ENCODE measurements at places on chromosomes 7 and 10.

GRCh38 chr10:70477661-70478162 is 855 bp upstream of the PALD1 start:
- peak; percentile 82 for DNase-seq

DNA sequence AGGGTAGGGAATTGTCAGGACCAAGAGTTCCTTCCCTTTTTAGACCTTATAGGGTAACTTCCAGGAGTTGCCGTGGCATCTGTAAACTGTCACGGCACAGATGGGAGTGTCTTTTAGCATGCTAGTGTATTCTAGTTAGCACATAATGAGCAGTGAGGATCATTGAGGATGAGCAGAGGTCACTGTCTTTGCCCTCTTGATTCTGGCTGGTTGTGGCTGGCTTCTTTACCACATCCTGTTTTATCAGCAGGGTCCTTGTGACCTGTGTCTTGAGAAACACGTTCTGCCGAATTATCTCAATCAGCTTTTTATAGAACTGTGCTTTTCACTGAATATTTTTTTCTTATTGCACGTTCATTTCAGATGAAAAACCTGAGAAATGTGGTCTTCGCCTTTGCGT is 41.5 kb downstream of the MINPP1 start:
- DNase-seq, result no peak

DNA sequence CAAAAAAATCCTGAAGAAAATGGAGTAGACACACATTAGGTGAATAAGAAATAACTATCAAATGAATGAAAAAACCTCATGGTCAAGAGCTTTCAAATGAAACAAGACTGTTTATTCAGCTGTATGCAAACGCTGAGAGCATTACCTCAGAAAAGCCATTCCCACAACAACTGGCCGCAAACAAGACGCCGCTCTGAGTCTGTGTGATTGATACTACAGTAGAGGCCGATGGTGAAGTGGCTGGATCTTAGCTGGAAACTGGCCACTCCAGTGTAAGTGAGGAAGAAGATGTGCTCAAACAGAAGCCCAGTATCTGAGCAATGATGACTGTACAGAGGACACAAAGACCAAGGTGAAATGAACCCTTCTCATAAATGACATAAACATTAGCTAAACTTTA is 252.4 kb upstream of the GHITM start:
- no peak for DNase-seq

DNA sequence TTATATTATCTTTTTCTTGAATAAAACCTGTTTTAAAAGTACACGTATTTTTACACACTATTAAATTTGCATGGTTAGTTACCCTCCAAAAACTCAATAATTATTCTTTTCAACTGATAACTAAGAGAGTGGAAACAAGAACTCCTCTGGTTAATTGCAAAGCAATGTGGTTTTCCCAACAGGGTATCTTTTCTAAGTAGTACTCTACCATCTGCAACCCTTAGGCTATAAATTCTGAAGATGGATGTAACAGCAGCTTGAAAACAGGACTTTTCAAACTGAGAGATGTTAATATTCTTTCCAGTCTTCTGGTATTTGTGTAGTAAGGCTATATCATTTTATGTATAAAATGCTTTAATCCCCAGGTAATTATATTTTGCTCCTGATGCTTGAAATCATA is 916.1 kb upstream of the POT1 start:
- no peak for DNase-seq

DNA sequence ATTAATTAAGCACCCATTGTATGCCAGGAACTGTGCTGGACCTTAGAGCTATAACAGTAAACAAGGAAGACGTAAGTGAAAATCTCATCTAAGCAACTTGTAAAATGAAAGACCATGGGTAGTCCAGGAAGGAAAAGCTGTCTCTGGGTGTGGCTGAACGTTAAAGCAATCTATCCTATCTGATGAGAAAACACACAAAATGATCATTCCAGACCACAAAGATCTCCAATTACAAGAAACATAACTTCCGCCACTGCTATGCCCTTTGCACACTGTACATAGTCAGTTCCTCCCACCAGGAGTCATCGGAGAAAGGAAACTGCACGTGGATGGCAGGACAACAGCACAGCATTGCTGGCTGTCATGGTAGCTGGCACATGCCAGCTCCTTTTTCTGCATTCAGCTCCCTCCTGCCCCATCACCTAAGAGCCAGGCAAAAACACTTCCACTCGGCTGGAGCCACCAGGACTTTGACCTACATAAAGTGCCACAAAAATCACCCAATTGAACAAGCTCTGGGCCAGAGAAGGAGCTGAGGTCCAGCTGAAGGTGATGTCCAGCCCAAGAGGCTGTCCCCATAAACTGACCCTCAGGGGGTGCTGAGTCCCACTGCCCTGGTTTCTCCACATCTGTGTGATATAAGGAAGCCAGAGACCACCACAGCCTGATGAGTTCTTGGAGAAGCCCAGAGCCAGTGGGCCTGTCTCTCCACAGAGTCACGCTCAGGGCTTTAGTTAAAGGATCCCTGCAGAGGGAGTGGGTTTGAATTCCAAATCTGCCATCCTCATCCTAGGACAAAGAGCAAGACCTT is 56.4 kb downstream of the STEAP1B start:
- DNase-seq, result peak; percentile 88

- DNase-seq, result no peak
Measured at GRCh38 chr7:42262964-42263363, 26.0 kb upstream of the GLI3 start.

GRCh38 chr7:135322571-135323340 is 89.1 kb downstream of the STRA8 start:
- no peak for DNase-seq

GRCh38 chr10:42926843-42927242 is 144.2 kb downstream of the BMS1 start:
- no peak for DNase-seq

GRCh38 chr7:47416492-47417480 is 165.1 kb downstream of the TNS3 start:
- DNase-seq, result no peak

Measured in PC-9 (cell line).